Effector CD4-positive, alpha-beta T cell (primary cell): ENCODE measurements at places on chromosomes 12 and 14.

- DNase-seq = no peak
These were observed 304.4 kb downstream of the DUSP6 start for GRCh38 chr12:89047856-89048418.

GRCh38 chr12:5335069-5335468, 96.8 kb upstream of the NTF3 start:
- no peak for DNase-seq

DNA sequence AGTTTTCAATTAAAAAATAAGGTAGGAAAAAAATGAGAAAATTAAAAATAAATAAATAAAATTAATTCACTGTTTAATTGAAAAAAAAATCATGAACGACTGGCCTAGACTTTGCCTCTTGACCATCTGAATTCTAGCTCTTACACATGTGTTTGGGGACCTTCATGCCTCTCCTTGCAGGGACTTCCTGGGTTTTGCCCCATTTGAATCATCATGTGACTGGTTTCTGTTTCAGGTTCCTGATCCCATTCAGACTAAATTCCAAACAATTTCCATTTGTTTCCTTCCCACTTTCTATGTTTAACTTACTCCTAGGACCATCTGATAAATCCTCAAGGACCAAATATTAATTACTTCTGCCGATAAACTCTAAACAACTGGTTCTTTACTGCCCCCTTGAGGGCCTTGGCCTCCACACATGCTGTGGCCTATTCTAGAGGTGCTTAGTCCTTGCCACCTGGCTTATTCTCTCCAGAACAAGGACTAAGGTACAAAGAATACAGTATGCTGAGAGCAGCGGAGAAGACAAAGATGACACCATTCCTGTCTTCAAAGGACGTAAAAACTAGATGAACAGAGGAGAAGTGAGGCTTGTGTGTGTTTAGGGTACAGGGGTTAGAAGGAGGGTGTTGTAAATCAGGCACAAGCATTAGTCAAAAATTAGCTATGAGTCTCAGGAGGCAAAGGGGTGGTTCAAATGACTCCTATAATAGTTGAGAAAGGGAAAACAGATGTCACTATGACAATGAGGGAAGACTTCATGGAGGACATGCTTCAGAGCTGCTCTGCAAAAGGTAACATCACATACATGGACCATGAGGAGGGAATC, 125.8 kb upstream of the AVPR1A start:
- DNase-seq = no peak

DNA sequence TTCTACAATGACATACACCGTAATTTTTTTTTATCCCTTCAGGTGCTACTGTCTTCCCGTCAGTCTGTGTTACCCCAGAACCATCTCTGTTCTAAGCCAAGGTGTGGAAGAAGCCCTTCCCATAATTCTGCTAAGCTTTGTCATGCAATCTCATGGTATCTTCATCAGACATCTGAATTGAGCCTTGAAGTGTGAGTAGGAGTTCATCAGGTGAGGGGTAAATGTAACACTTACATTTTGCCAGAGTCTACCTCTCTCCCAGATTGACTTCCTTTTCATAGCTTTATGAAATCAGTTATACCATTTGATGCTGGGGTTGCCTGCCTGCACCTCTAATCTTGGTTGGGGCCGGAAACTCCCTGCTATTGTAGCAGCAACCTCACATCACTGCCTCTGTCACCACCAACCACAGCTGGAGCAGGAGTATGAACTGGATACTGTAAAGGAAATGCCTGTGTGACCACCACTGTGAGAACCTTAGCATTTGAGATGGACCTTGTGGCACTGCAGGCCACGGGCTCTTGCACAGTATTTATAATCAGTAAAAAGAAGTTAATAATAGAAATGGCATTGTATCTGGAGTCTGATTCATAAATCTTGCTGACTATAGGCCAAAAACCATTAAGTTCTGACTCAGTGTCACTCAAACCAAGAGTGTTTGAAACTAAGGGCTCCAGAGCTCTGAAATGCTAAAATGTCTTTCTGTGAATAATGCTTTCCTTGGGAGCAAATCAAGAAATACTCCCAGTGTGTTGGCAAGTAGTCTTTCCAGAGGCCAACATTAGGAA, 58.7 kb upstream of the STK38L start:
- no peak for DNase-seq

- DNase-seq = no peak
These were observed 56.9 kb upstream of the CORO1C start for GRCh38 chr12:108788076-108788782.

- DNase-seq = no peak
These were observed 31.5 kb downstream of the CAMKK2 start for GRCh38 chr12:121264951-121265515.
